Smooth muscle cell of the coronary artery (primary cell): ENCODE measurements at places on chromosomes 11 and 22. TPM values are rescaled to one million over a fixed set of nuclear protein-coding genes. Genes with fewer than 3 reads are reported as not detected.

Gene BIK
- total RNA-seq: not detected in 2 replicates

Gene GRIA4
- total RNA-seq: not detected in 2 replicates

Gene SCUBE2
- 0.98 and 8.2 TPM in 2 replicates for total RNA-seq

Gene TRIM48
- not detected in 2 replicates for total RNA-seq

Gene UBQLNL
- total RNA-seq: 0.08 and 0.12 TPM in 2 replicates

Gene RTL10
- 9.1 and 9.4 TPM in 2 replicates for total RNA-seq

Gene ENTHD1
- total RNA-seq: not detected in 2 replicates

Gene APOL3
- 5.3 and 32.9 TPM in 2 replicates for total RNA-seq

Gene EXT2
- 143 TPM in 2 replicates for total RNA-seq

Gene MFRP
- under 0.01 TPM in 1 of 2 replicates, not detected in the other for total RNA-seq

Gene DDX25
- 0.12 TPM in 1 of 2 replicates, not detected in the other for total RNA-seq

Gene TCP11L1
- total RNA-seq: 12.1 and 15.2 TPM in 2 replicates

Gene ELF5
- not detected in 2 replicates for total RNA-seq

Gene KDELR3
- total RNA-seq: 37.0 and 121 TPM in 2 replicates
